ENCODE measurements at places on chromosomes 6 and 20.

DNA sequence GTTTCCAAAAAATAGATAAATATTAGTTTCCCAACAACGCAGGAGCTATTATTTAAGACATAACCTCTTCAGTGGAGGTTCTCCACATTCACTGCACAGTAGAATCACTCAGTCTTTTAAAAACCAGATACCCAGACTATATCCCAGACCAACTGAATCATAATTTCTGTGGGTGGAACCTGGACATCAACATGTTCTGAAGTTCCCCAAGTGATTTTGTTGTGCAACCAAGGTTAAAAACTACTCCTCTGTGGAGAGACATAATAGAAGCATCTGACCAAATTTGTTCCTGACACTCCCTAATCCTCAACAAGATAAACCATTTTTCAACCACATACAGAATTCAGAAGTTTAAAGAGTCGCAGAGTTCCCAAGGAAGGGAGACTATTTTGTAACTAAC, 42.3 kb downstream of the STK38 start:
- no peak for DNase-seq

DNA sequence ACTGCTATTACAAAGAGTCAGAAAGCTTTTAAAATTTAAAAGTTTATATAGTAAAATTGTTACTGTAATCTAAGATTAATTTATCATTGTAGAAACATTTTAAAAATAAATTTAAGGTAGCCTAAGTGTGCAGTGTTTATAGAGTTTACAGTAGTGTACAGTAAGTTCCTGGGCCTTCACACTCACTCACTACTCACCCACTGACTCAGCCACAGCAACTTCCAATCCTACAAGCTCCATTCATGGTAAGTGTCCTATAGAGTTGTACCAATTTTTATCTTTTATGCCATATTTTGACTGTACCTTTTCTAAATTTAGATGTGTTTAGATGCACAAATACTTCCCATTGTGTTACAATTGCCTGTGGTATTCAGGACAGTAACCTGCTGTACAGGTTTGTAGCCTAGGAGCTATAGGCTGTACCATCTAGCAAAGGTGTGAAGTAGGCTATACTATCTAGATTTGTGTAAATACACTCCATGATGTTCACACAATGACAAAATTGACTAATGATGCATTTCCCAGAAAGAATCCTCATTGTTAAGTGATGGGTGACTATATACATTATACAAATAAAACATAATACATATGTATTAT, 10.2 kb upstream of the TMEM170B start:
- no peak for DNase-seq

DNA sequence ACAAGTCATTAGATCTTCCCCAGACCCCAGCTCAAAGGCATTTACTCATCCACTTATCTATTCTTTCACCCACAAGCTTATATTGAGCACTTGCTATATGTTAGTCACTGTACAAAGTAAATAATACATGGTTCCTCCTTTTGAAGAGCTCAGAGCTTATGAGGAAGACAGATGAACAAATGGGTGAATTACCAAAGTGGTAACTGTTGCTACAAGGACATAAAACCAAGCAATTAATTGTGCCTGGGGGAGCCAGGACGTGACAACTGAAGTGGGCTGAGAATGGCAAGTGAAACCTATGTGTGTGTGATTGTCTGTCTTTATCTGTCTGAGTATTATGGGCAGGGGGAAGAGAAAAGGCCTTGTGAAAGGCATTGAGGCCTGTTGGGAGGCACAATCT, 45.6 kb upstream of the AKIRIN2 start:
- no peak for DNase-seq

DNA sequence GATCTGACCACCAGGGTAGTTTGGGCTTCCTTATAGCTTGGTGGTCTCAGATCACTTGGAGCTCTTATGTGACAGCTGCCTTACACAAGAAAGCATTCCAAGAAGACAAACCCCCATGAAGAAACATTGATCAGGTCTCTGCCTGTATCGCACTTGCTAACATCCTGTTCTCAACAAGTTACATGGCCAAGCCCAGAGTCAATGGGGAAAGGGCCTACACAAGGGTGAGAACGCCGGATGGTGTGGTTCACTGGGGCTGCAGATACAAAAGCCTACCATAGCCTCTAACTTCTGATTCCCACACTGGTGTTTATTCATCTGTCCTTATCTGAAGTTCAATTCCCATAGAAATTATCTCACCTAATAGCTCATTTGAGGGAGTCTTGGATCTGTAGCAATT, 235.5 kb downstream of the SYNDIG1 start:
- DNase-seq, result no peak

DNA sequence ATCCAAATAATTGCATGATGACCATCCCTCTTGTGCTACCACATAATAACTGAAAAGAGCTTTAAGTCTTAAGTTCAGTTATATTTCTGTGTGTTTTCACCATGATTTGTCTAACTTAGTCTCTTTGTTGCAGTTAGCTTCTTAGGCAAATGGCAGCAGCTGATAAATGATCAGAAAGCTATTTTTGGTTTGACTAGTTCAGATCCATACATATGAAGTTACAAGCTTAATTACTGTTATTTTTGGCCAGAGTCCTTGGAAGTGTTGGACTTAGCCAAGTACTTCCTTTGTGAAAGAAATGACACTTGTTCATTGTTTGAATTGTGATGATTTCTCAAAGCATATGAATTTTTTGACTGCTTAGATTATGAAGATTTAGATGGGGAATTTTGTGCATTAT, 54.2 kb downstream of the HIVEP1 start:
- DNase-seq, result no peak

DNA sequence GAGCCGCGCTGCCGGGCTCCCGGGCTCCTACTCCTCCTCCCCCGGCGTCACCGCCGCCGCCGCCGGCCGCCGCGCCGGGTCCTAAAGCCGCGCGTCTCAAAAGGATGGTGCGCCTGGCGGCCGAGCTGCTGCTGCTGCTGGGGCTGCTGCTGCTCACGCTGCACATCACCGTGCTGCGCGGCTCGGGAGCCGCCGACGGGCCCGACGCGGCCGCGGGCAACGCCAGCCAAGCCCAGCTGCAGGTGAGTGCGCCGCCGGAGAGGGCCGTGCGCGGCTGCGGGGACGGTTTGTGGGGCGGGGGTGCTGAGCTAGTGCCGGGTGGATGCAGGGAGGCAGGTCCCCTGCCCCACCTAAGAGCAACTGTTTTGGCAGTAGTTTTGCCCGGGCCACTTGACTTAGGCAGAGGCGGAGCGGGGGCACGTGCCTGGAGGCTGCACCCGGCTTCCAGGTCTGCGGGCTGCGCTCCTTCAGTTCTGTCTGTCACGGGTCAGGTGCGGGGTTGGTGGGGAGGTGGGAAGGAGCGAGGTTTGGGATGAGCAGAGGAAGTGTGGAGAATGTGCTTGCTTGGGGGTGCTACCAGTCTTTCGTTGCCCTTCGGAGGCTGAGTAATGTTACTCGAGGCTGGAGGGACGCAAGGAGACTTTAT, 722 bp downstream of the ISM1 start:
- no peak for DNase-seq

DNA sequence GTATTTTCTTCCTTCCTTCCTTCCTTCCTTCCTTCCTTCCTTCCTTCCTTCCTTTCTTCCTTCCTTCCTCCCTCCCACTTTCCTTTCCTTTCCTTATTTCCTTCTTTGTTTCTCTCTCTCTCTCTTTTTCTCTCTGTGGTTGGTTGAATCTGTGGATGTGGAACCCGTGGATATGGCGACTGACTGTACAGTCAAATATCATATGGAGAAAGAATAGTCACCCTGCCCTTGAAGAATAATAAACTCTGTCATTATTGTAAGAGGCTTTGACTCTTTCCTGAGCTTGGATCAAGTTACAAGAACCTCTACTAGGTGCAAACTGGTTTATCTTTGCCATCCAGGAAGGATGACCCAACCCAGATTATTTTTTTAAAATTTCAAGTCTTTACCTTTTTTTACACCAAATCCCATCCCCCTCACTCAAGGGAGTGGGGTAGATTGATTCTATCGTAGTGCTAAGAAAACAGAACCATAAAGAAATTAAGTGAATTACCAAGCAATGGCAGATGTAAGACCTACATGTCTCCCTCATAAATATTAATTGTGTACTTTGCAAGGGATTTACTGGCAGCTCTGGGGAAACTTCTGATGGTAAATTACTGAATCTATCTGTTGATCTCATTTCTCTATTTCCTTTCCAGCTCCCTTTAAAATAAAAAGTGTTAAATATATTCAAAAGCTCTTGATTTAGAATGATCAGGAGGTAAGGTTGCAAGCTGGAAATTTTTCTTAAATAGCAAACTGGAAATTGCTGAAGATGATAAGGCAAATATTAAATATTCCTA, 667.5 kb downstream of the UTRN start:
- no peak for DNase-seq

- no peak for DNase-seq
Measured at GRCh38 chr6:65126667-65127066, 580.4 kb downstream of the EYS start.

GRCh38 chr6:155182103-155182502, 81.7 kb upstream of the CLDN20 start:
- no peak for DNase-seq

DNA sequence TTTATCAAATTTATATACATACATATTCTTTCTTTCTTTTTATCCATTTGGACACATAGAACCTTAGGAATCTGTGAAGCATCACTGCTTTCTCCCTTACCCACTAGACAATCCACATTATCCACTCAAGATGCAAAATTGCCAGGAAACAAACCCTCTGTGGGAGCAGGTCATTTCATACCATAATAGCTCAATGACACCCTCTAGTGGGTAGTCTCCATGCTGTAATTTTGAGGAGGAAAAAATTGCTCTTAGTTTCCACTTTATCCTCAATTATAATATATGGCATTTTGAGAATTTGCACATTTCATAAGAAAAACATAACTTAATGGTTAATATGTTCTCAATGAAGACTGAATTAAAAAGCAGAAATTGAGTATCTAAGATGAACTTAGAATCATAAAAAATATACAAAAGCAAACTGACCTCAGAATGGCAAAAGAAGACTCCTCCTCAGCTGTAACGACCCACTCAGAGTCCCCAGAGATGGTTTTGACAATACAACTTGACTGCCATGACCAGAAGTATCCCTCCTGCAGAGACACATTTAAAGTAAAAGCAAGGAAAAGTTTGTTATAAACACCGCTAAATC, 164.1 kb downstream of the FRK start:
- DNase-seq, result no peak

DNA sequence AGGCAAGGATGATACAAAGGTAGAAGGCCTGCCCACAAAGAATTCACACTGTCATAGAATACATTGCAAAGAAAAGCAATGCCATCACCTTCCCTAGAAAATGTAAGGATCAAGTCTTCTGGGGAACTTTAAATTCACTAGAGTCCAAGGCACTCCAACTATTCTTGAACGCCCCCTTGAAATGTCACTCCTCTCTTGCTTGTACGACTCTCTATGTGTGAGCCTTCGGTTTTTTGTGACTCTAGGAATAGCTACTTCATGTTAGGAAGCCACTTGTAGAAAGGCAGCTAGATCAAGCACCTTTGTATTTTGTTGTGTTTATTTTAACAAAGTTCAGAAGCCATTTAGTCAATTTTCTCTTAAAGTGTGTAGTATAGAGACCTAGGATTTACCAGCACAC, 159.2 kb upstream of the ARID1B start:
- no peak for DNase-seq

GRCh38 chr6:159126590-159126989, 42.6 kb upstream of the FNDC1 start:
- DNase-seq, result no peak

GRCh38 chr20:41347523-41348429, 7.2 kb downstream of the LPIN3 start:
- DNase-seq, result no peak

GRCh38 chr6:5996714-5997419, 9.9 kb downstream of the NRN1 start:
- DNase-seq, result no peak

- no peak for DNase-seq
Measured at GRCh38 chr6:13296536-13296997, 31.8 kb downstream of the TBC1D7 start.

DNA sequence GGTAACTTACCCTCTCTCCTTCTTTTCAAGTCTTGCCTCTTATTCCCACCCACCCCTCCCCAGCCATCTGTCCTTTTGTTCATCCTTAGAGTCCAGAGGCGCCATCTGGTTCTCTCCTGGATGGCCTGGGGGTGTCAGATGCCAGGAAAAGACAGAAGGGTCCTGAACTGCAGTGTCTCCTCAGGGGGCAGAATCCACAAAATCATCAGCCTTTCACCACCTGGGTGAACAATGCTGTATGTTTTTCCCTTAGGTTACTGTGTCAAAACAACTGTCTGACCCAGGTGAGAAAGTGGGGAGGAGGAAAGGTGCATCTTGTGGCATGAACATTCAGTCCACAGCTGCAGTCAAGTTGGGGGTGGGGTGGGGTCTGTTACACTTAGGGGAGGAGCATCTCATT, 47.9 kb upstream of the FYN start:
- DNase-seq, result no peak

- DNase-seq, result no peak
Measured at GRCh38 chr20:25310921-25311728, 63.2 kb downstream of the PYGB start.

DNA sequence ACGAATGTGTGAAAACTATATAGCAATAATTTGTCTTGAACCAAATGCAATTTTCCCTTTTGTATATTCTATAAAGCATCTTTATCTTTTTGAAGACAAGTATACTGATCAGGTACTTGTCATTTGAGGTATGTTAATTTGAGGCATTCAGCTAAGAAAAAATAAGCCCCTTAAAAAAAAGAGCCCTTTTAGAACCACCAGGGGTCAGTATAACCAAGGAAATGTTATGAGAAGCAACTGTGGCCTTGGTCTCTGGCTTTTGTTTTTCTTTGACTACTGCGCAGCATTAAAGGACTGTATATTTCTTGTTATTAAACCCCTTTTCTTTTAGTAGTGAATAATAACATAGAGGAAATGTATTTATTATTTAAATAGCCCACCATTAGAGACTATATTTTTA, 43.1 kb downstream of the CD109 start:
- peak; percentile 1 for DNase-seq

DNA sequence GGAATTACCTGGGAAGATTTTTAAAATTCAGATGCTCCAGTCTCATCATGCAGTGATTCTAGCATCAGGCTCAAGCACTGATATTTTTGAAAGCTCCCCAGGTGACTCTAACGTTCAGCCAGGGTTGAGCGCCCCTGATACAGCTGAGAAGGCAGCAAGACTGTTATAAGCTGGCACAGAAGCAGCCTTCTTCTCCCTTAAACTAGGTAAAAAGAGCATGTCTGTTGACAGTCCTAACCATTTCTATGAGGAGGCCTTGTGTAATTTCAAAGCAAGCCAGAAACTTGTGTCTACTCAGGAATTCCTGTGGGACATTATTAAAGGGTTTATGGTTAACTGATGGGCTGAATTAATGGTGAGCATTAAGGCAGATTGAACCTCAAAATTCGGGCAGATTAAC, 141.9 kb downstream of the PDE7B start:
- no peak for DNase-seq

Data from NCI-H2107 (cell line).